T-helper 17 cell (primary cell): ENCODE measurements at places on chromosomes 2 and 18. TPM values are rescaled to one million over a fixed set of nuclear protein-coding genes. Genes with fewer than 3 reads are reported as not detected.

GRCh38 chr18:23485386-23485785 is 17.9 kb upstream of the RMC1 start:
- no peak overlapping the region for H3K27ac ChIP-seq
- no peaks in the 10 kb centered on the region for H3K36me3 ChIP-seq

GRCh38 chr2:200905618-200906296 is 16.6 kb downstream of the NIF3L1 start:
- no peak for DNase-seq
- no peaks in the 10 kb centered on the region for H3K27me3 ChIP-seq
- H3K27ac ChIP-seq = peak overlapping the region; percentile 43
- H3K36me3 ChIP-seq = no peaks in the 10 kb centered on the region
- no peak overlapping the region for H3K4me3 ChIP-seq

GRCh38 chr2:213021971-213022899 is 129.2 kb downstream of the IKZF2 start:
- DNase-seq = no peak
- H3K27me3 ChIP-seq = no peaks in the 10 kb centered on the region
- H3K4me1 ChIP-seq = peaks cover 2% of the 10 kb centered on the region
- H3K36me3 ChIP-seq = no peaks in the 10 kb centered on the region
- no peak overlapping the region for H3K4me3 ChIP-seq
- H3K27ac ChIP-seq = no peak overlapping the region

DNA sequence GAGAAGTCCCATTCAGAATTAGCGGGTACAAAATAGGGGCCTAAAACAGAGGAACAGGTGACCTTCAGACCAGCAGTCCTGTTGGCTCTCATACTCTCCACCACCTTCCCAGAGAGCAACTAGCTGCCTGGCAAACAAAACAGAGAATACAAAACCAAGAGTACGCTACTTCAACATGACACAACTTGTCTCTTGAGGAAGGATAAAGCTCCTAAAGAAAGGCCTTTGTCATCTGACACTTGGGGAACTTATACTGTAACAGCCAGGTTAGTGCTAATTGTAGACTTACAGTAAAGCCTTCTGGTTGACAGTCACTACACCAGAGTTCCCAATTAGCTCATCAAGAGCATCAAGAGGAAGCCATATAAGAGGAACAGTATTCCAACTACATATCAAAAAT is 282.1 kb upstream of the NT5C1B start:
- no peaks in the 10 kb centered on the region for H3K27me3 ChIP-seq
- DNase-seq = no peak
- H3K4me3 ChIP-seq = no peak overlapping the region
- peaks cover 2% of the 10 kb centered on the region for H3K36me3 ChIP-seq
- H3K4me1 ChIP-seq = no peaks in the 10 kb centered on the region

DNA sequence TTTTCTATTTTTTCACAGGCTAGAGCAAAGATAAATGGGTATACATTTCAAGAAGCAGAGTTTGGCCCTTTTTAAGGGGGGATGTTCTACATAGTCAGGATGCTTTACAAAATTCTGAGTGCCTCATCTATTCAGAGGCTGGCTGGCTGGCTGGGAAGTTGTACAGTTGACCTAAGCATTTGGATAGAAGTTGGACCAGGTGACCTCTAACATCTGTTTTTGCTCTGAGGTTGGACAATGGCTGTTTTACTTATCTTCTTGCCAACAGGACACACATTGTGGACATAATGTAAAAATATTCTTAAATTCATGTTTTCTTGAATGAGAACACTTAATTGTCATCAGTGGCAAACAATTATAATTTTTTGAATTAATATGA is 205.4 kb downstream of the PTPRM start:
- no peaks in the 10 kb centered on the region for H3K27me3 ChIP-seq
- H3K36me3 ChIP-seq = no peaks in the 10 kb centered on the region
- no peak overlapping the region for H3K4me3 ChIP-seq
- no peaks in the 10 kb centered on the region for H3K4me1 ChIP-seq
- no peak overlapping the region for H3K27ac ChIP-seq

GRCh38 chr2:240848900-240849680 is 19.5 kb upstream of the AGXT start:
- H3K27me3 ChIP-seq = peaks cover 11% of the 10 kb centered on the region
- no peak for DNase-seq
- H3K27ac ChIP-seq = peak overlapping the region; percentile 51

- no peak for DNase-seq
- no peak overlapping the region for H3K27ac ChIP-seq
- H3K4me1 ChIP-seq = peaks cover 6% of the 10 kb centered on the region
- H3K36me3 ChIP-seq = no peaks in the 10 kb centered on the region
- no peak overlapping the region for H3K4me3 ChIP-seq
Measured at GRCh38 chr2:233041722-233042323, 9.4 kb downstream of the NEU2 start.

DNA sequence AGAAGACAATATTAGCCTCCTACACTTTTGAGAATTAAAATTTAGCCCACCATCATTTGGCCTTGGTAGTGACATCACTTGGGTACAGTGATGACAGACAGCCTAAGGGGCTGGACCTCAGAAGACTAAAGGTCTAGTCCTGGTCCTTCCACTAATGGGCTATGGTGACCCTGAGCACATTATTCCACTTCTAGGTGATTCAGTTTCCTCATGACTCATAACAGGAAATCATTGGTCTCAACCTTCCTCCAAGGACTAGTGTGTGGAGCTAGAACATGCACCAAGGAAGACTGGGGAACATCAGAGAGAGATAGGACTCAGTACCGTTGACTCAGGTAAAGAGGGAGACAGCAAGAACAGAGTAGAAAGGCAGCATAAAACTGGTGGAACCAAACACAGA is 64.0 kb downstream of the TFCP2L1 start:
- no peaks in the 10 kb centered on the region for H3K4me1 ChIP-seq
- no peak overlapping the region for H3K27ac ChIP-seq
- H3K4me3 ChIP-seq = no peak overlapping the region
- DNase-seq = no peak
- no peaks in the 10 kb centered on the region for H3K36me3 ChIP-seq
- peaks cover 7% of the 10 kb centered on the region for H3K27me3 ChIP-seq

DNA sequence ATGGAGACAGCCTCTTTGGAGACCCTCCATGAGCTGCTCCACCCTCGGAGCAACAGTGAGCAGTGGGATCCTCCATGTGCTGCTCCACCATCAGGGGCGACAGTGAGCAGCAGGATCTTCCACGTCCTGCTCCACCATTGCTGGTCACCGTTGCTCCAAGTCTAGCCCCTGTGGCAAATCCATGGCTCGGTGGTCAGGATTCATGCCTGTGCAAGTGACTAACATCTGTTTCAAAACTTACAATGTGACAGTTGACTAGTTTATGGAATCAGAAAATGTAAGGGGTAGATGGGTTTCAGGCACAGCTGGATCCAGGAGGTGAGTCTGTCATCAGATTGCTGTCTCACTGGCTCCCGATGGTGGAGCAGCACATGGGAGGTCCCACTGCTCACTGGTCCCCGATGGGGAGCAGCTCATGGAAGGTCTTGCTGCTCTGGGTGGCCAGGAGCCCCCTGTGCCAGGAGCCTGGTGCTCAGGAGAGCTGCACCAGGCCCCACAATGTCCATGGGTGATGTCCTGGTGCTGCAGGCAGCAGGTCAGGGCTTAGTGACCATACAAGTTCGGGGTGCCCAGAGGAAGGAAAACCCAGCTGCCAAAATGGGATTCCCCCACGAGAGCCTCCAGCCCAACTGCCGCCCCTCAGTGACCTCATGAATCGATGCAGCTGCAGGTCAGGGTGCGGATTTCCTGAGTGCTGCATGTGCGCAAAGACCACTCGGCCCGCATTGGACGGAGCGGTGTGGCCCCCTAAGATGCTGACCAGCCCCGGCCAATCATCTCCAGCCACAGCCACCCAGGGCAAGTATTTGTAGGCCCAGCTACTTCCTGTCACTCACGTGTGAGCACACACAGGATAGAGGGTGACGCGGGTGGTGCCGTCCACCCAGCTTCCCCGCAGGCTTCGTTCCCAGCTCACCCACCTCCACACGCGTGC is 116.5 kb upstream of the OTOS start:
- H3K36me3 ChIP-seq = peaks cover 3% of the 10 kb centered on the region
- H3K27ac ChIP-seq = no peak overlapping the region
- peaks cover 3% of the 10 kb centered on the region for H3K4me1 ChIP-seq
- DNase-seq = no peak

GRCh38 chr2:238380785-238381184 is 45.9 kb upstream of the ASB1 start:
- DNase-seq = no peak
- peaks cover 13% of the 10 kb centered on the region for H3K36me3 ChIP-seq
- no peak overlapping the region for H3K27ac ChIP-seq
- H3K27me3 ChIP-seq = no peaks in the 10 kb centered on the region
- H3K4me1 ChIP-seq = peaks cover 21% of the 10 kb centered on the region

DNA sequence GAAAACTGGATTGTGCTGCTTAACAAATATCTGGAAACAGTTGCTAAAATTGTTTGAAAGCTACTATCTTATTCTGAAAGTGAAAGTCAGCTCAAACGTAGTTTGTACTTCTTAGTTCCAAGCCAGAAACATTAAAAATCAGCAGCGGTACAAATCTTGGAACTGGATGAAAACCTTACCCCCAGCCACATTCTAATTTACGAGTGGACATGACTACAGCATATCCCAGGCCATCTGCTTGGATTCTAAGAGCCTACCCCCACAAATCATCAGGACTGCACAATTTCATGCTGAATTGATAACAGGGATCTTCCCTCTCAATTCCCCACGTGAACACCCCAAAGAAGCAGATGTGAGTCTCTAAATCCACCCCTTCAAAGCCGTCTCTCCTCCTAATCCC is 158.7 kb upstream of the NCKAP5 start:
- H3K36me3 ChIP-seq = no peaks in the 10 kb centered on the region
- DNase-seq = no peak
- no peak overlapping the region for H3K4me3 ChIP-seq
- H3K27me3 ChIP-seq = no peaks in the 10 kb centered on the region

- H3K36me3 ChIP-seq = peaks cover 2% of the 10 kb centered on the region
- DNase-seq = no peak
- no peak overlapping the region for H3K4me3 ChIP-seq
Measured at GRCh38 chr2:196101325-196101991, 32.8 kb upstream of the DNAH7 start.

DNA sequence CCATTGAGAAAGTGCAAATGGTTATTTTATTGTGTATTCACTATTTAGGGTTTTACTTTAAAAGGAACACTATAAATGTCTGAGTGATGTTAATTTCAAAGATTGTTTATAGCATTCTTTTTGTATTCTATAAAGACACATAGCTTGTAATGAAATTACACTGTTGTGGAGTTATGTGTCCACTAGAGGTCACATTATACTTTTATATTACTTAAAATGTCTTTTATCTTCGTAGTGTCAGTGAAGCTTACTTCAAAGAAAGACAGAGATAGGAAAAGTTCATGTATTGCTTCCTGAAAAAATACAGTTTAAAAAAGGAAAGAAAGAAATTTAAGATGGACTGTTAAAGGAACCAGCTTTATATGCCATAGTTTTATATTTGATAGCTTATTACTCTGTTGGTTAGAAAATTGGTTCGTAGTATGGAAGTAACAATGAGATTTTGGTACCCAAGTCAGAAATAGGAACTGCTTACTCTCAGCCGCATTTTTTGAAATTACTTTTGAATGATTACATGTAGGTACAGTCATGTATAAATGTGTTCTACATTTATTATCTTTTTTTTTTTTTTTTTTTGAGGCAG is 20.5 kb downstream of the APLF start:
- no peak overlapping the region for H3K27ac ChIP-seq
- H3K4me1 ChIP-seq = peaks cover 6% of the 10 kb centered on the region
- no peaks in the 10 kb centered on the region for H3K27me3 ChIP-seq
- no peak for DNase-seq
- H3K36me3 ChIP-seq = no peaks in the 10 kb centered on the region

GRCh38 chr2:217656316-217656715 is 346.5 kb downstream of the TNS1 start:
- H3K4me3 ChIP-seq = no peak overlapping the region
- no peaks in the 10 kb centered on the region for H3K4me1 ChIP-seq
- H3K27me3 ChIP-seq = peaks cover 17% of the 10 kb centered on the region
- DNase-seq = no peak
- no peaks in the 10 kb centered on the region for H3K36me3 ChIP-seq

DNA sequence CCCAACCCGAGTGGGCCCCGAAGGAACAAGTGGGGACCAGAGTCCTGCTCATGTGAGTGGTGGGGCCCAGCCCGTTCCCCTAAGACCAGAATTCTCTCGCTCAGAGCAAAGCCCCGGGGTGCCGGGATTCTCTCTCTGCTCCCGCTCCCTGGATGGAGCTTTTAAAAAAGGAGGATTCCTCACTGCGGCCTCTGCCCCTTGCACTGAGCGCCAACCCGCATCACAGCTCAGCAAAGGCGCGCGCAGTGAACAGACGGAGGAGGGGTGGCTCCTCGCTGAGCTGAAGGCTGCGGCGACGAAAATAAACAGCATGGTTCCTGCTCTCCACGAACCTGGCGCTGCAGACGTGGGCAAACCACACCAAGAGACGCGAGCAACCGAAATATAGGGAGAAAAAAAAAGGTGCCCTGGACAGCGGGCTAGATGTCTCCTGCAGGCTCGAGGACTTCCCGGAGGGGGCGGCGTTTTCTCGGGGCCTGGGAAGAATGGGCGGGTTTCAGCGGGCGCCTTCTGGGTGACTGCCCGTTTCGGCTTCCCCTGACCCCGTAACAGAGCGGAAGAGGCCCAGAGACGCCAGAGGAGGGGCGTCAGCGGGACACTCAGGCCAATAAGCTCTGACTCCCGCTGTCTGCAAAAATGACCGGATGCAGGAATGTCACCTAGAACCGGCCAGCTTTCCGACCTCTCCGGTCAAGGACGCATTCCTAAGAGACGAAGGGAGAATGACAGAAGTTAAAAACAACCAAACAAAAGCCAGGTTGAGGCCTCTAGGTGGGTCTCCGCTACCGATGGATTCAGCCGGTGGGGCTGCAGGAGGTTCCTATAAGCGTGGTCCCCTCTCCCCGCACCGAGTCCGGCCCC is 819 bp upstream of the KLF11 start:
- H3K36me3 ChIP-seq = no peaks in the 10 kb centered on the region
- peaks cover 28% of the 10 kb centered on the region for H3K4me1 ChIP-seq
- H3K27ac ChIP-seq = peak overlapping the region; percentile 88
- DNase-seq = peak; percentile 28

DNA sequence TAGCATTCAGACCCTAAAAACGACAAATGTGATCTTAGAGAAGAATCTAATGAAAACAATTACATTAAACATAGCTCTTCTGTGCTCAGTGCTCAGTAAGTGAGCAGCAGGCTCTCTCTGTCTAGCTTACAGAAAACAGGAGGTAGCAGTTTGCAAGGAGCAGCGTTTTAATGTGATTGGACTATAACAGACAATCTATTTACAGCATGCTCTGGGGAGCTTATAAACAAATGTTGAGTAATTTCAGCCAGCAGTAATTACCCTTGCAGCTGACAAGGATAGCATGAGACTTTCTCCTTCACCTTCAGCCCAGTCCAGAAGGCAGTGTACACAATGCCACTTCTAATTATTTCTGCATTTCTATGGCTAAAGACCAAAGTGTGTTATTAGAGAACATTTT is 270.4 kb downstream of the FIGN start:
- no peaks in the 10 kb centered on the region for H3K27me3 ChIP-seq
- DNase-seq = no peak
- no peaks in the 10 kb centered on the region for H3K4me1 ChIP-seq
- no peak overlapping the region for H3K27ac ChIP-seq
- H3K4me3 ChIP-seq = no peak overlapping the region

Gene ANKRD30B
- total RNA-seq = not detected

Gene KCMF1
- total RNA-seq = 63.6 TPM

Gene ZNF892
- total RNA-seq = 2.4 TPM

Gene IHH
- not detected for total RNA-seq

Gene TDRD15
- total RNA-seq = 0.13 TPM

Gene C2orf68
- 37.3 TPM for total RNA-seq

Gene EHD3
- total RNA-seq = 23.5 TPM

Gene FEV
- total RNA-seq = not detected

Gene C2orf78
- not detected for total RNA-seq

Gene CHST9
- not detected for total RNA-seq

Gene NEU4
- 4.1 TPM for total RNA-seq

Gene TSPYL6
- total RNA-seq = not detected
